ENCODE measurements at places on chromosomes 1 and 21. TPM values are rescaled to one million over a fixed set of nuclear protein-coding genes. Genes with fewer than 3 reads are reported as not detected.

Gene TSTD1
- polyA plus RNA-seq: 295 TPM

Gene LRRN2
- polyA plus RNA-seq: not detected

Gene ADGRB2
- 2.7 TPM for polyA plus RNA-seq

Gene MMP23B
- polyA plus RNA-seq: 1.7 TPM

Gene GJA9
- not detected for polyA plus RNA-seq

Gene FALEC
- 1.1 TPM for polyA plus RNA-seq

Gene PAQR6
- polyA plus RNA-seq: 1.3 TPM

Gene CYP4A22
- not detected for polyA plus RNA-seq

Gene TCHH
- polyA plus RNA-seq: not detected

Gene RNU1-3
- polyA plus RNA-seq: not detected

- DNase-seq: no peak
These were observed 20.6 kb downstream of the SLC30A10 start for GRCh38 chr1:219907772-219908070.

DNA sequence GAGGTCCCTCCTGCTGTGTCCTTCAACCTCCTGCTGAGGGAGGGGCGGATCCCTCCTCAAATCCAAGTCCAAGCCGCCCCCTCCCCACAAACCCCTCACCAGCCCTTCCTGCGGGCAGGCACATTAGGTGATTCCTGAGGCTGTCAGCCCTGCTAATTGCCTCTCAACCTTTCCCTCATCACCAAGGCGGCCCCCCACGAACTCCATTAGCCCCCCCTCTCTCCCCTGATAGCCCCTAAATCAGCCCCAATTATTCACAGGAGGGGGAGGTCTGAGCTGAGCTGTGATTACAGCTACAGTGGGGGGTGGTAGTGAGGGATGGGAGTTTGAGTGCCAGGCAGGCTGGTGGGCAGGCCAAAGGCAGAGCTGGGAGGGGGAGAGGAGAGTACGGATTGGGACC lies 5.8 kb upstream of the PEAR1 start:
- no peak for DNase-seq

GRCh38 chr1:241990040-241990439 lies 8.9 kb downstream of the MAP1LC3C start:
- no peak for DNase-seq

- no peak for DNase-seq
These were observed 8.9 kb downstream of the SIPA1L2 start for GRCh38 chr1:232621050-232621449.

GRCh38 chr1:15843826-15844572 lies 3.5 kb upstream of the SPEN start:
- DNase-seq: no peak

DNA sequence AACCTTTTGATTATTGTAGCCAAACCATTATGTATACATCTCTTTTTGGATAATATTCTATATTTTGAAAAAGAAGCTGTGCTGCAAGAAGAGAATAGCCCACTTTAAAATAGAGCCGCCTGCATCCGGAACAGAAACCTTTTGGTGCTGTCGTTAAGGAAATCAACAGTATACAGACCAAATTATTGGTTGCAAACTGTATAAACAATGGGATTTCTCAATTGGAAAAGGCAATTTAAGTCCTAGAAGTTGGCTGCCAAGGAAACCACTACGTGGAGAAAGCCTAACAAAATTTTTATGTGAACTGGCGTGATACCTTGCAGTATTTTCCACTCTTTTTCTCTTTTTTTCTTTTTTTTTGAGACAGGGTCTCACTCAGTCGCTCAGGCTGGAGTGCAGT lies 25.8 kb downstream of the DESI2 start:
- no peak for DNase-seq

DNA sequence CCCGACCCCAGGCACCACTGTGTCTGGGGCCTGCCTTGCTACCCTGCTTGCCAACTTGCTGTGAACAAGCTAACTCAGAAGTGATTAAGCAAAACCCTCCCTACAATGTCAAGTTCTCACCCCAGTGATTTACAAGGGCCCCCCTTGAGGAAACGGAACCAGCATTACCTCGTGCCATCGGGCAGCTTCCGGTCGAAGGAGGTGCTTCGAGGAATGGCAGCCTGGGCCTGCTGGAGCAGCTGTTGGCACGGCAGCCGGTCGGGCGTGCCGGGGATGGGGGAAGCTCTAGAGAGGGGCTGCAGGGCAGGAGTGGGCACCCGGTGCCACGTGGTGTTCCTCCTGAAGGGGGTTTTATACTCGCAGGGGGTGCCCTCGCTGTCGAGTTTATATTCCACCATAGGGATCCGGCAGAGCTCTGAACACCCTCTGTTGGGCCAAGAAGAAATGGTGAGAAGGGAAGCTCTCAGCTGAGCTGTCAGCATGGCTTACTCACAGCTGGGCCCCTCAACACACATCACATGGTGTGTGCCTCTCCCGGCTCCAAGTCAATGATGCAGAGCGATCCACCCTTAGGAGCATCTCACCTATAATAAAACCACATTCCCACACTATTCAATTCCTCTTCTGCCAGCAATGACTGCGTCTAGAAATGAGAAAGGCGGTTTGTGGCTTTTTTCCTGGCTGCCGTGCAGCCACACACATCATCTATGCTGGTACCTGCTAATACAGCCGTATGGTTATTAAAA lies 184.4 kb downstream of the SIPA1L2 start:
- no peak for DNase-seq

DNA sequence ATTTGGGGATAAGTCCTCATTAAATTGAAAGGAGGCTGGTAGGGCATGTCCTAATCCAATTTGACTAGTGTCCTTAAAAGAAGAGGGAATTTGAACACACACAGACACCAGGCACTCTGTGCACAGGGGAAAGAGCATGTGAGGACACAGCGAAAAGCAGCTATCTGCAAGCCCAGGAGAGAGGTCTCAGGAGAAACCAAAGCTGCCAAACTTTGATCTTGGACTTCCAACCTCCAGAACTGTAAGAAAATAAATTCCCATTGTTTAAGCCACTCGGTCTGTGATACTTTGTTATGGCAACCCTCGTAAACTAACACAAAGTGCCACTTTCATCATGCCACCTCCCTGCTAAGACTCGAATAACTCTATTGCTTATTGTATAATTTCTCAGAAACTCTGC lies 13.8 kb downstream of the PLA2G4A start:
- no peak for DNase-seq

DNA sequence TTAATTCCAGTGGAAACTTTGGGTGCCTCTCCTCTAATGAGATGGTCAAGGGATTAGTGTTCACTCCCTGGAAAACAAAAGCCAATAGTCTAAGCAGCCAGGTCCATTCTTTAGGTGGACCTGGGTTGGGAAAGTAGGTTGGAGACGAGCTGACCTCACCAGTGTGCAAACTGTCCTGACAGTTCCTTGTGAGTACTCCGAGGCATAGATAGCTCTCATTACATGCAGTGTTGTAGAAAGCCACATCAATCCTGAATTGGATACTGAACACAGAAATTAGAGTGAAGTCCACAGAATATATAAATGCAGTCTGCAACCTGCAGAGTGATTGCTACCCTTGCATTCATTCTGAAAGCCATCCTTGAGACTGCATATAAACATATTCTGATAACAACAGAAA lies 675.1 kb upstream of the CXADR start:
- DNase-seq: no peak

- DNase-seq: no peak
These were observed 189.6 kb upstream of the ST6GALNAC5 start for GRCh38 chr1:76677416-76678405.

DNA sequence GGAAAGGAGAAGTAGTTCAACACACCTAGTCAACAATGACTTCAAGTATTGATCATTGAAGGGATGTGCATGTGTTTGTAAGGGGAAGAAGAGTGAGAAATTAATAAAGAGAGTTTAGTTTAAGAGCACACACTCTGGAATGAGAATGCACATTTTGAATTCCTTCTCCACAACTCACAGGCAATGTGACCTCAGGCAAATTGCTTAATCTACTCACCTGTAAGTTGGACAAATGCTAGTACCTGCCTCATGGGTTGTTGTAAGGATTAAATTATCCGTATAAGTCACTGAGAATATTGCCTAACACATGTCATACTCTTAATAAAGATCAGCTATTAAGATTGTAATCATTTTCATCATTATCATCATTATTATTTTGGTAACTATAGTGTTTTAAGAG lies 204.0 kb upstream of the NFIA start:
- no peak for DNase-seq

All from B cell (primary cell).